ENCODE measurements at places on chromosomes 6 and 20. TPM values are rescaled to one million over a fixed set of nuclear protein-coding genes. Genes with fewer than 3 reads are reported as not detected.

DNA sequence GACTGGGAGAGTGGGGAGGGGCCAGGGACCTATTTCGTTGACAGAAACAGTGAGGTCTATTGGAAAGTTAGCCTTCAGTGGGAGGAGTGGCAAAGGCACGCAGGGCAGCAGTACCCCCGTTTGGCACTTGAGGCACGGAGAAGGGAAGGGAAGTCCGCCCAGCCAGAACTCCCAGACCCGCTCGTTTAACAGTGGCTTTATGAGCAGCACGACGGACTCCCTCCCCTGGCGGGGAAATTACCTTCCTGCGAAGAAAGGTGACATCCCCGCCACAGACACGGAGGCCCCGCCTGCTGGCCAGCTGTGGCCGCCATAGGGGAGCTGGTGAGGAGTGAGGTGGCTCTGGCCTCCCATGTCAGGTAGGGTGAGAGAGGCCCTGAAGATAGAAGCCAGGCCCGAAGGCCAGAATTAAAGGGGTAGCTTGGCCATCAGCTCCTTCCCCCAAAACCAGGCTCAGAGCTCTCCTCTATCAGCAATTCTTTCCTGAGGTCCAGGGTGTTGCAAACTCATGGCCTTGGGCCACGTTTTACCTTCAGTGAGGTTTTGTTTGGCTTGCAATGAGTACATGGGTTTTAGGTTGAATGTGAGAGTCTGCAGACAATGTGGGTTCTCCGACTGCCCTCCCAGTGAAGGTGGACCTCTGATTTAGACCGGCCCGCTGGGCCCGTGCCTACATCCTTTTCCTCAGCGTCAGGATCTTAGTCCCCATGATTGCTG, 123.7 kb downstream of the MRPL14 start:
- DNase-seq = peak; percentile 32
- H3K27ac ChIP-seq = no peak overlapping the region
- H3K27me3 ChIP-seq = peaks cover 27% of the 10 kb centered on the region
- H3K4me3 ChIP-seq = peak overlapping the region; percentile 89

DNA sequence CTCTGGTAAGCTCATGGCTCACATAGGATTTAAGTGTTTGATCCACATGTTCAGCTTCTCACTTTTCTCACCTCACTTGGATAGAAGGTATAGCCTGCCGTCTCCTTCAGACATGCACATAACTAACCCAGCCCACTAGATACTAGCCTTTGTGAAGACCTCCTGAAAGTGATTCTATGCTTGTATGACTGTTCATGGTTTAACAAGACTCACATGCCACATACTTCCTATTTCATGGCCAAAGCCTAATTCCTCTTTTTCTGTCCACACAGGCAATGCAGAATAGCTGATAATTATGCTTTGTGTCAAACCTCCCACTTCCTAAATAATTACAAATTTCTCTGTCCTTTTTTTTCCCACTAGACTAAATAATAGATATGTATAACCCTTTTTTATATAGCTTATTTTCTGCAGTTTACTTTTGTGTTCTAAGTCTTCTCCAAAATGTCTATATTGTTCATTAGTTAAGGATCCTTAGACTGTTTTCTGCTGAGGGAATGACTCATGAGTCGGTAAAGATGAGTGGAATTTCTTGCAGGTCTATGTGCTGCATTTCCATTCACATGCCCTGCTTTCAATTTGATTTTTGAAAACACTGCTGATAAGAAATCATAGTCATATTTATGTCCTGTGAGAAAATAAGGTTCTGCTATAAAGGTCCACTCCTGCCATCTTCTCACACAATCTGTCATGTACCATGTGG, 43.0 kb downstream of the HDDC2 start:
- H3K4me3 ChIP-seq = no peak overlapping the region
- no peaks in the 10 kb centered on the region for H3K4me1 ChIP-seq
- DNase-seq = no peak
- H3K36me3 ChIP-seq = peaks cover 1% of the 10 kb centered on the region
- no peaks in the 10 kb centered on the region for H3K27me3 ChIP-seq

- H3K27me3 ChIP-seq = peaks cover 6% of the 10 kb centered on the region
- H3K4me1 ChIP-seq = no peaks in the 10 kb centered on the region
- no peak overlapping the region for H3K27ac ChIP-seq
- no peaks in the 10 kb centered on the region for H3K36me3 ChIP-seq
Measured at GRCh38 chr6:51965222-51965801, 122.1 kb downstream of the PKHD1 start.

DNA sequence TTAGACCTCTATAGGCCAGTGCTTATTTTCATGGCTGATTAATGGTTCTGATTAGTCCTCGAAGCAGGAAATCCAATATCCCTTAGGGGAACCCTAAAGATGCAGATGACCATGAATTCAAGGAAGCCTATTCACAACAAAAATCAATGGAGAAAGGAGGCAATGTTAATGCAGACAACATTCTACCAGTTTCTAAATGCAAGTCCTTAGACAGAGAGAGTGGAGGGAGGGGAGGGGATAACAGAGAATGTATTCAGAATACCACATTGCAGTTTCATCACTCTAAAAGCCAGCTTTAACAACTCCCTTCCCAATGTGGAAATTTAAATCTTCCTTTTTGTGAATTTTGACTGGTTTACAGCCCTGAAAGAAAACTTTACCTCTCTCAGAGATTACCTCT, 87.1 kb upstream of the POU3F2 start:
- no peak overlapping the region for H3K27ac ChIP-seq
- no peaks in the 10 kb centered on the region for H3K36me3 ChIP-seq
- no peaks in the 10 kb centered on the region for H3K4me1 ChIP-seq

DNA sequence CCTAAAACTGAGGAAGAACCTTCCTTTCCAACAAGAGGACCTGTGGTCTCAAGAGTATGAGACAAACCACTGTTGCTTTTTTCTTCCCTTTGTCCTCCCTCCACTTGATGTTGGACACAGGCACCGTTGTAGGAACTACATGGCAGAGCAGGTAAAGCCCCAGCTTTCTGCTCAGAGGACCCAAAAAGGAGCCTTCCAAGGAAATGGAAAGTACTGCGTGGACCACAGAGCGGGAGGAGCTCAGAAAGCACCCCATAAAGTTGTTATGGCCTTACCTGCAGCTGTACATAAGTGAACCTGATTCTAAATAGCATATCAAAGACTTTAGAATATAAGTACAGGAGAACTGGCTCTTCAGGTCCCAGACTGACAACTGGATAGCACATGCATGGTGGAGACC, 29.4 kb downstream of the TMEM74B start:
- peaks cover 2% of the 10 kb centered on the region for H3K4me1 ChIP-seq
- peaks cover 46% of the 10 kb centered on the region for H3K36me3 ChIP-seq
- H3K27ac ChIP-seq = no peak overlapping the region
- no peak for DNase-seq

- H3K4me1 ChIP-seq = peaks cover 11% of the 10 kb centered on the region
- DNase-seq = no peak
- no peaks in the 10 kb centered on the region for H3K36me3 ChIP-seq
Measured at GRCh38 chr6:5471637-5472398, 210.5 kb downstream of the FARS2 start.

GRCh38 chr6:110334423-110335180, 23.5 kb downstream of the METTL24 start:
- no peaks in the 10 kb centered on the region for H3K4me1 ChIP-seq
- H3K36me3 ChIP-seq = no peaks in the 10 kb centered on the region
- H3K27me3 ChIP-seq = peaks cover 5% of the 10 kb centered on the region

GRCh38 chr20:13442986-13443385, 195.7 kb downstream of the TASP1 start:
- H3K27ac ChIP-seq = no peak overlapping the region
- H3K4me3 ChIP-seq = no peak overlapping the region
- DNase-seq = no peak
- peaks cover 22% of the 10 kb centered on the region for H3K36me3 ChIP-seq
- H3K27me3 ChIP-seq = no peaks in the 10 kb centered on the region
- H3K4me1 ChIP-seq = no peaks in the 10 kb centered on the region

DNA sequence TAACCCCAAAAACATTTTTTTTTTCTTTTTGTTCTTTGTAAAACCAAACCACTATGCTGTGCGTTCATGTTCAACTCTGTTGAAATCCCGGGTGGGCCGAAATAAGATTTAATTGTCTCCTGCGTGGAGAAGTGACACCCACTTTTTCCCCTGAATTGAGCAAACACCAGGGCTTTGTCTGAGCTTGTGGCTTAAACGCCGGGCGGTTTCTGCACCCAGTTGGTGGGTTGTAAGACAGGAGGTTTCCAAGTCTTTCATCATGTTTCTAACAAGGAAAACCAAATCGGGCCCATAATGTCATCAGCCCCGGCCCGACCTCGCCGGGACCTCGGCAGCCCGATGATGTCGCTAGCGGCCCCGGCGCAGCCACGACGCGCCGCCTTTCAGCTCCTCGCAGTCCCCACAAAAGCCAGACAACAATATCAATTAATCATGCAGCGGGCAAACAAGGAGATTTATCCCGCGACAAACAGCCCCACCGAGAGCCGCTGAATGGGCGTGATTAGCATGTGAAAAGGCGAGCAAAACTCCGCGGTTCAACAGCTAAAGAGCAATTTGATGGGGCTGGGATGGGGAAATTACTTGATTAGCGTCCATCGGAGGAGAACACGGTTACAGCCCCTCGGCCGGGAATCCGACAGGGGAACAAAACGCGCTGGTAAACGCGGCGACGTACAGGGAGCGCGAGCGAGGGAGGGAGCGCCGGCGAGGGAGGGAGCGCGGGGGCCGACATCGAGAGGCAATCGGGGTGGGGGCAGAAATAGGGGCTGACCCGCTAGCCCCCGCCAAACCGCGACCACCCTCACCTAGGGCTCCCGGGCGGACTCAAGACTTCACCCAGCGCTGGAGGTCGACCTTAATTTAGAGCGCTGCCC, 5.3 kb downstream of the LINC00237 start:
- DNase-seq = no peak
- no peak overlapping the region for H3K27ac ChIP-seq
- peaks cover 32% of the 10 kb centered on the region for H3K4me1 ChIP-seq
- H3K27me3 ChIP-seq = peaks cover 76% of the 10 kb centered on the region

- no peak for DNase-seq
- no peaks in the 10 kb centered on the region for H3K27me3 ChIP-seq
- H3K36me3 ChIP-seq = peaks cover 48% of the 10 kb centered on the region
- no peaks in the 10 kb centered on the region for H3K4me1 ChIP-seq
- no peak overlapping the region for H3K27ac ChIP-seq
- H3K4me3 ChIP-seq = no peak overlapping the region
Measured at GRCh38 chr6:105326833-105327770, 75.8 kb downstream of the PREP start.

GRCh38 chr6:52227495-52227894, 16.8 kb downstream of the IL17F start:
- peaks cover 18% of the 10 kb centered on the region for H3K4me1 ChIP-seq
- H3K27ac ChIP-seq = no peak overlapping the region
- peaks cover 24% of the 10 kb centered on the region for H3K27me3 ChIP-seq
- peak; percentile 91 for DNase-seq

DNA sequence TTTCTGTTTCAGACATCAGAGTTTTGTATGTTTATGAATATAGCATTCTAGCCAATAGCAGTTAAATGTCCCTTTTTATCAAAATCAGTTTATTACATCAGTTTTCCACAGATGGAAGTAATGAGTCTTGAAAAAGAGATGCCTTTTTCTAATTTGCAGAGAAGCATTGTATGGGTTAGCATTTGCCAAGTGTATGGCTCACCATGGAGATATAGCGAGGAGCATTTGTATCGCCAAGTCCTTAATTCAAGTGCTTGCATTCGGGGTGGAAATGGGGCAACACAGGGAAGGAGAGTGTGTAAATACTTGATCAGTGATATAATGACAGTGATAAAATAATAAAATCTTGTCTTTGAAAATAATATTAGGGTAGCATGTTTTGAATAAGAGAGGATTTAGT, 42.9 kb downstream of the TXLNB start:
- H3K4me3 ChIP-seq = no peak overlapping the region
- H3K36me3 ChIP-seq = no peaks in the 10 kb centered on the region
- DNase-seq = no peak
- no peak overlapping the region for H3K27ac ChIP-seq

- H3K27me3 ChIP-seq = no peaks in the 10 kb centered on the region
- DNase-seq = no peak
- no peak overlapping the region for H3K4me3 ChIP-seq
- H3K36me3 ChIP-seq = peaks cover 15% of the 10 kb centered on the region
Measured at GRCh38 chr6:87481931-87482330, 9.2 kb downstream of the SLC35A1 start.

GRCh38 chr6:81621816-81622395, 130.6 kb downstream of the TENT5A start:
- no peak for DNase-seq
- H3K27ac ChIP-seq = no peak overlapping the region
- no peaks in the 10 kb centered on the region for H3K27me3 ChIP-seq

DNA sequence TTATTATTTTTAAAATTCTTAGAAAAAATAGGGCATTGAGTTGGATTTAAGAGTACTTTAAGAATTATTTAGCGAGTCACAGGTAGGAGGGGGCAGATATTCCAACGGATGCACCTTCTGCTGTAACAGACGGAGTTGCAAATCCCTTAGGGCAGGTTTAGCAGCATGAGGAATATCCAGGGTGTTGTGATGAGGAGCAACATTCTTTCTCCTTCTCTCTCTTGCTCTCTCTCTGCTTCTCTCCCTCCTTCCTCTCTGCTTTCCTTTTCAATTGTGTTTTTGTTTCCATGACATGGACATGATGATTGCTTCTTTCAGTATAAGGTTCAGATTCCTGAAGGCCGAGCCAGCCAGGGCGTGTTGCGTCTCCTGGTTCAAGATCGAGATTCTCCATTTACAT, 28.9 kb downstream of the CDH26 start:
- no peak overlapping the region for H3K27ac ChIP-seq
- H3K36me3 ChIP-seq = peaks cover 2% of the 10 kb centered on the region
- DNase-seq = no peak

- H3K4me1 ChIP-seq = no peaks in the 10 kb centered on the region
- no peak overlapping the region for H3K4me3 ChIP-seq
- peaks cover 5% of the 10 kb centered on the region for H3K27me3 ChIP-seq
- H3K27ac ChIP-seq = no peak overlapping the region
Measured at GRCh38 chr20:19901226-19901625, 115.9 kb upstream of the NAA20 start.

ZC3H12D gene
- total RNA-seq = 75.8 TPM

ROS1 gene
- total RNA-seq = not detected

C6orf132 gene
- total RNA-seq = 0.14 TPM

OR2J1 gene
- total RNA-seq = not detected

GPLD1 gene
- 0.52 TPM for total RNA-seq

HLA-DRA gene
- 1.1 TPM for total RNA-seq

BPIFA1 gene
- not detected for total RNA-seq

KIAA1755 gene
- not detected for total RNA-seq

LINC00237 gene
- total RNA-seq = not detected

SLCO4A1 gene
- 22.4 TPM for total RNA-seq

C6orf118 gene
- total RNA-seq = not detected

IFT52 gene
- 14.2 TPM for total RNA-seq

JARID2 gene
- 26.6 TPM for total RNA-seq

SLC13A3 gene
- total RNA-seq = not detected

Data from activated naive CD4-positive, alpha-beta T cell treated with anti-CD3 and anti-CD28 coated beads for 36 hours (primary cell).